NT2/D1 (cell line): ENCODE measurements at places on chromosomes 1 and 21.

- DNase-seq: no peak
Observed at GRCh38 chr1:247966532-247967204, 1.6 kb downstream of the OR2AK2 start.

DNA sequence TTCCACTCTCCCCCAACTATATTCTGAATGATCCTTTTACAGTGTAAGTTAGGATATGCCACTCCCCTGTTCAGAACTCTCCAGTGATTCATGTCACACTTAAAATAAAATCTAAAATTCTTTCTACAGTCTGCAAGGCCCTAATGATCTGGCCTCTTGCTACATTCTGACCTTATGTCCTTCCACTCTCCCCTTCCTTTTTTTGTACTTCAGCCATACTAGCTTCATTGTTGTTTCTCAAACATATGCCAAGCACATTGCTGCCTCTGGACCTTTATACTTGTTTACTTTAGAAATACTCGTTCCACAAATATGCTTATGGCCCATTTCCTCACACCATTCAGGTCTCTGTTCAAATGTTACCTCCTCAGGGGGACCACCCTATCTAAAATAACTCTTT, 14.8 kb upstream of the PSMA5 start:
- DNase-seq: no peak

DNA sequence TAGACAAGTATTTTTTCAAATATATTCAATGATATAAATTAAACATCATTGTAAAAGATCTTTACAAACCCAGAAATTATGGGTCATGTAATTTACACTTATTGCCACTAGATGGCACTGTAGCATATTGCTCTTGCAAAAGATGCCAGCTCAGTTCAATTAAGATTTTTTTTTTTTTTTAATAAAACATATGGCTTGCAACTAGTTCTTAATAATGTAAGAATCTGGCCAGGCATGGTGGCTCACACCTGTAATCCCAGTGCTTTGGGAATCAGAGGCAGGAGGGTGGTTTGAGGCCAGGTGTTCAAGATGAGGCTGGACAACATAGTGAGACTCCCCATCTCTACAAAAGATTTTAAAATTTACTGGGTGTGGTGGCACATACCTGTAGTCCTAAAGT, 49.4 kb upstream of the DESI2 start:
- no peak for DNase-seq

DNA sequence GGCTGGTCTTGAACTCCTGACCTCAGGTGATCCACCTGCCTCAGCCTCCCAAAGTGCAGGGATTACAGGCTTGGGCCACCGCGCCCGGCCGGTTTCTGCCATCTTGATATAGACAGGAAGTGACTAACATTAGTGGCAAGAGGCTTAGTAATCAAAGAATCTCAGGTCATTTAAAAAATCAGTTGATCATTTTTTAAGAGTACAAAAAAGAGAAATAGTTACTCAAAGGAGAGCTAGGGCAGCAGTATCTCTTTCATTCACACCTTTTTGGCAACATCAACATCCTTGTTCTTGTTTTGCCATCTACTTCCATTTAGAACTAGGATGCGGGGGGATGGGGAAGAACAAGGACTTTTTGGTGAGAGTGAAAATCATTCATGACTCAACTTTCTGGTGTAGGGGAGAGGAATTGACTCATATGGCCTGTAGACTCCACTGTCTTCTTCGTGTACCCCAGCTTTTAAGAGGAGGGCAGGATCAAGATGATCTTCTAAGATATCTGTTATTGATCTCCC, 8.8 kb downstream of the FCRLB start:
- DNase-seq: no peak

GRCh38 chr1:86504895-86505563, 36.3 kb downstream of the CLCA1 start:
- DNase-seq: no peak

DNA sequence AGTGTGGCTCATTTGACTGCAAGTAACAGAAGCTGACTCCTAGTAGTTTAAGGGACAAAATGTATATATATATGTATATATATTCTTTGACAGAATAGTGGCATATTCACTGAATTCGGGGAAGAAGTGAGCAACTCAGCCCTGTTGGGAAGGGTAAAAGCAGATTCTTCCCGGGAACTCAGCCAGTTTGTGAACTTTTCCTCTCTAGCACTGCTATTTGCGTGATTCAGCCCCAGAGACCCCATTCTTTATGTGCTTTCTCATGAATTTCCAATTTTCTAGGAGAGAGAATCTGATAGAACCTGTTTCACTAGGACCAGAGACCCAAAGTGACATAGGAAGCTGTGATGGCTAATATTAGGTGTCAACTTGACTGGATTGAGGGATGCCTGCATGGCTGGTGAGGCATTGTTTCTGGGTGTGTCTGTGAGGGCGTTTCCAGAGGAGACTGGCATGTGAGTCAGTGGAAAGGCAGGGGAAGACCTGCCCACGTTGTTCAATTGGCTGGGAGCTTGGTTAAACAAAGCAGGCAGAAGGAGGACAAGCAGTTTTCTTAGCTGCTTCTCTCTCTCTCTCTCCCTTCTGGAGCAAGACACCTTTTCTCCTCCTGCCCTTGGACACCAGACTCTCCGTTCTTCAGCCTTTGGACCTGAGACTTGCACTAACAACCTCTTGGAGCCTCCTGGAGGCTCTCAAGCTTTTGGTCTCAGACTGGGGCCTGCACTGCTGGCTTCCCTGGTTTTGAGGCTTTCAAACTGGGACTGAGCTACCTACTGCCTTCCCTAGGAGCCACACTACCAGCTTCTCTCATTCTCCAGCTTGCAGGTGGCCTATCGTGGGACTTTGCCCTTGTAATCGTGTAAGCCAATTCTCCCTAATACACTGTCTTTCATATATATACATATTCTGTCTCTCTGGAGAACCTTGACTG, 93.4 kb upstream of the KCNK1 start:
- no peak for DNase-seq

DNA sequence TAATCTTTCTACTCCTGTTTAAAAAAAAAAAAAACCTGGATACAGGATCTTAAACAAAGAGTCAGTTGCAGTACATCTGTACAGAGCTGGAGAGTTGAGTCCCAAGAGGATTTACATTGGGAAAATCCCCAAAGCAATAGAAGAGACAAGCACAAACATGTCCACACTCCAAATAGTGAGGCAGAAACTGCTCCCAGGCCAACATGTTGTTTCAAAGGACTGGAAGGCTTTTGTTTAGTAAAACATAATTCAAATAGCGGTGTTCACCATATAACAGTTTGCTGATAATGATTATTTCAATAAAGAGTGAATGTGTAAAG, 425.4 kb downstream of the ADGRL2 start:
- DNase-seq: no peak

- DNase-seq: no peak
Observed at GRCh38 chr1:23643736-23644554, 47.7 kb upstream of the RPL11 start.

DNA sequence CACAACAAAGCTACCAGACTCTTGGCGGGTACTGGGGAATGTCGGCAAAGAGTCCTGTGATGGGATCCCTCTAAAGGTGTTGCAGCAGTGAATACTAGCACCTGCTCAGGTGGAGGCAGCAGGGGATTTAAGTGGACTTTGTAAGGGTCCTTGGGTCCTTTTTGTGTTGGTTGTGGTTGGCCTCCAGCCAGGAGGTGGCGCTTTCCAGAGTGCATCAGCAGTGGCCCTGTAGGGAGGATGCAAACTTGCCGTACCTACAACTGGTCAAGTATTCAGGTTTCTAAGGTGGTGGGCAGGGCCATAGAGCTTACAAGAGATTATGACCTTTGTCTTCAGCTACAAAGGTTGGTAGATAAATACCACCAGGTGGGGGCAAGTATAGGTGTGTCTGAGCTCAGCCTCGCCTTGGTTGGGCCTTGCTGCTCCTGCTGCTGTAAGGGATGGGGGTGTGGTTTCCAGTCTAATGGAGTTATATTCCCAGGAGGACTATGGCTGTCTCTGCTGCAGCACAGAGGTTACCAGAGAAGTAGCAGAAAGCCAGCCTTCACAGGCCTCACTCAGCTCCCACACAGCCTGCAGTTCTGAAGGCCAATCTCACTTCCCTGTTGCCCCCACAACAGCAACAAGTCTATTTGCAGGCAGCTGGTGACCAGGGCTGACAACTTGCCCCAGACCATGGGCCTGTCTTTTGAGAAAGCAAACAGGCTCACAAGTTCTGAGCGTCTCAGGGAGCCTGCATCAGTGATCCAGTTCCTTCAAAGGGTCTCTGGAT, 7.3 kb downstream of the OR2M5 start:
- no peak for DNase-seq

DNA sequence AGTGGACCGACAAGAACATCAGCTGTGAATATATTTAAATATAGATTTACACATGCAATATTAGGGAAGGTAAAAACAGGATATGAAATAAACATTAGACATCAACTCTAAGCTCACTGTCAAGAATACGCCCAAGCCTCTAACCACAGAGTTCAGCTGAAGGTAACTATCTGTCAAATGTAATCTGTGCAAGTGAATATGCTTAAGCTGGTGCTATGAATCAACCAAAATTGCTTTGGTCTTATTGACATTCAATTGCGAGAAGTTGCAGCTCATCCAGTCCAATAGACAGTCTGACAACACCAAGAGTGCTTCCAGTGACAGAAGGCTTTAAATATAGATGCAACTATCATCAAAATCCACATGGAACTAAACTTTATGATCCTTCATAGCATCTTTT, 32.3 kb downstream of the USH2A start:
- DNase-seq: no peak

DNA sequence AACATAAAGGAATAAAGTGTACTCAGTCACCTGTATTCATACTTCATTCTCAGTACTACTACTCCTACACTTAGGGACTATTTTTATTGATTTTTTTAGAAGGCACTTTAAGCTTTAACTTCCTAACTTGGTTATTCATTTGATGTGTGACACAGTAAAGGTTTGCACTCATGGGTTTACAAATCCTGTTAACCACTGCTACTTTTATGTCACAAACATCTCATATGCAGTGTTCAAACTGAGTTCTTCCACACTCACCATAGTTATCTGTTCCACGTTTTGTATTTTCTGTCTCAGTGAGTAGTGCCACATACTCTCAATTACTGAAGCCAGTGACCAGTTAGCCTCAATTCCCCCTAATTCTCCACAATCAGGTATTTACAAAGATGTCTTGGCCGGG, 33.2 kb downstream of the RCOR3 start:
- DNase-seq: no peak

- no peak for DNase-seq
Observed at GRCh38 chr1:117047271-117047670, 12.9 kb upstream of the TTF2 start.

DNA sequence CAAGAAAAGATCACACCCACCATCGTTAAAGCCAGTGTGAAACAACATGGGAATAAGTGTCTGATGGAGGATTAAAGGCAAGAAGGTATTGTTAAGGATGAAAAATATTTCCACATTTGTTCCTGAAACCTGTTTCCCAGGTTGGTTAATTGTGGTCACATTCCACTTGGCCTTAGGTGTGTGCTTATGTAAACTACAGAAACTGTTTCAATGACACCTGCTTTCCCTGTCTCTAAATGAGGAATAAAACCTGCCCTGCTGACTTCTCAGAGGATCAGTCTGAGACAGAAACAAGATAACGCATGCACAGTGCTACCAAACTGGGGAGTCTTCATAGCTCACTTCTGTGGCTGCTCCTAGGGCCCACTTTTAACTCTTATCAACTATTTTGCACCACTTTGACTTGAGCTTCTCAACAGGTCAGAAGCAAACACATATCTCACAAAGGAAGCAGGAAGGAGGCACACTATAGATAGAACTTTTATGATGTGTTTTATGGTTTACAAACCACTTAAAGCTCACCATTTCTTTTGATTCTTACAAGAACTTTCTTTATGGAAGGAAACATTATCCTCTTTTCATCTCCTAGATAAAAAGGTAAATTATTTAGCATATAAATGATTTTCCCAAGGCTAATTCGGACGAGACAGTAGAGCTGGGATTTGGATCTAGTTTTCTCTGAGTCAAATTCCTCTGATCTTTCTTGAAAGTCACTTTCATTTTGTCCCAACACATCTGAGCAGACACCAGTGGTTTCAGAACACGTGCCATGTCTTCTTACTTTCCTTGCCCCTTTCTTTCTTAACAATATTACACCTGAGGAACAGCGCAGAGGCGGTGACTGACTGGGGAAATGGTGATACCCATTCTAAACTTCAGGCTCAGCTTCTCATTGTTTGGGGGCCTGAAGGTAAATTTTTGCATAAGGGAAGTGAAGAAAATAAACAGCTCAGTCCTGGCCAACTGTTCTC, 33.4 kb downstream of the CYP2J2 start:
- no peak for DNase-seq

DNA sequence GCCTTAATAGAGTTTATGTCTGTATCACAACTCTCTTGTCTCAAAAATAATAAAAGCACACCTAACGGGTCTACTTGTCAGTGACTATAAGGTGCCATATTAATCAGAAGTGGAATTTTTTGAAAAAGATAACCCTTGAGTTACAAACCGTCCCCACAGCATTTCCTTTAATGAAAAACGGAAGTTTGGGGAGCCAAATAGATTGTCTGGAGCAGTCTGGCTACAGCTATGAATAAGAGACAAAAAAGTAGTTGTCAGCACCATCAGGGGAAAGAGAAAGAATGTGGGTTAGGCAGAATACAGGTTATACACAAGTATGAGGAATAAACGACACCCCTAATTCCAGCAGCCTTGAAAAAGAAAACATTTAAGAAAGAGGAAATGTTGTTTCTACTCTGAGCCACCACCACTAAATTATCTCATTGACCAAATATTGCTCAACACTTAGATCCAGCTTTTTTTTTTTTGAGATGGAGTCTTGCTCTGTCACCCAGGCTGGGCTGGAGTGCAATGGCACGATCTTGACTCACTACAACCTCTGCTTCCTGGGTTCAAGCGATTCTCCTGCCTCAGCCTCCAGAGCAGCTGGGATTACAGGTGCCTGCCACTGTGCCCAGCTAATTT, 29.4 kb upstream of the USP24 start:
- no peak for DNase-seq

GRCh38 chr1:116033322-116033721, 57.0 kb downstream of the SLC22A15 start:
- peak; percentile 27 for DNase-seq

- DNase-seq: no peak
Observed at GRCh38 chr1:218517459-218517858, 172.3 kb downstream of the TGFB2 start.

DNA sequence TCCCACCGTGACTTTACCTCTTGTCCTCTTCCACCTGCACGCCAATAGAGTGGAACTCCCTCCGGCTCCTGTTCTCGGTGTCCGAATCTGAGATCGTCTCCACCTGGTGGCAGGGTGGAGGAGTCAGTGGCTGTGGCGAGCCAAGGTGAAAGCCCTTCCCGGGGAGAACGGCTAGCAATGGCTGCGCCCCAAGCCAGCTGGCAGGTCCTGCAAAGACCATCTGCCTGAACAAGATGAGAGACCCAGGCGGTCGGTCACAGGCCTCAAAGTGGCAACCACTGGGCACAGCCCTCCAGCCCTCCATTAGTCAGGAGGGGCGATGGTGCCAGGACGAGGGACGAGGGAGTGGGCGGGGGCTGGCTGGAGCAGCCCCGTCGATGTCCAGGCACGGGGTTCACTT, 25.4 kb upstream of the SMIM12 start:
- DNase-seq: peak; percentile 39

- no peak for DNase-seq
Observed at GRCh38 chr1:207268337-207268736, 53.1 kb upstream of the CD55 start.
